ENCODE measurements at places on chromosomes 6 and 20.
A peak's percentile ranks its signal among the peaks of the same experiment; 100 is the strongest.

DNA sequence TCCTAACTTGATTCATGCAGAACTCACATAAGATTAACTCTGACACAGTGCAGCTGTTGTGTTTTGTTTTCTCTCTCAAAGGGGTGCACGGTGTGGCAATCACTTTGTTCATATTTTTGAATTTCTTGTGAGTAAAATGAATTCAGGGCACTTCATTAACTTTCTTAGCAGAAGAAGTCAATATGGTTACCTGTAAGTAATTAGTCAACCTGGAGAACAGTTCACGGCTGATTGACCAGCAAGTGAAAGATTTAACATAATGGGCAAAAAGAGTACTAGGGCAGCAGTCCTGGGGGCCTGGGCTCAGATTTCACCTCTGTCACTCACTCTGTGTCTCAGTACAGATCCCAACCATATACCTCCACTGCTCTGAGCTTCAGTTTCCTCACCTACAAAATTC lies 102.4 kb upstream of the SPTLC3 start:
- no peak for DNase-seq

- DNase-seq: no peak
Measured at GRCh38 chr20:11101696-11102095, 427.9 kb upstream of the JAG1 start.

DNA sequence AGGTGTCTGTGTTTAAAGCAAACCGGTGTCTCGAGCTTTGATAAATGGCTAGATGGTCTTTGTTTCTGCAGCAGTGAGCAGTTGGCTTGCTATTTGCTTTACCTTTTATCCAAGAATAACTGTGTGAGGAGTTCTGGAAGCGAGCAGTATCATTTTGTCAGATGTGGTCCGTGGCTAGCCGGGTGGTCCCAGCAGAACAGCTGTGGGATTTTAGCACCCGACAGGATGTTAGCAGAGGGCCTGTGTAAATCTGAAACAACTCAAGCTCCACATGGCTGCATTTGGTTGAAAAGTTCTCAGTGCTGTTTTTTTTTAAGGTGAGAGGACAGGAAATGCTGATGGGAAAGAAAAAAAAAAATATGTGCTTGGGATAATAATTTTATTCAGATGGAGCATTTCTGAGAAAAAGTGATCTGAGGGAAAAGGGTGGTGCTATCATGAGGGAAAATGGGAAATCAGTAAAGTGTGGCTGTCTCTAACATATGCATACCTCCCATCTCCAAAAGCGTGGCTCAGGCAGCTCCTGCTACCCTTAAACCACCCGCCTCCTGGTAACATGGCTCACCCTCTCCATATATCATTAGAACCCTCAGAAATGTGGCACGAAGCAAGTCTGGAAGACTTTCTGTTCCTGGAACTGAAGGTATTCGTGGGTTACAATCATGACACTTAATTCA lies 215.4 kb downstream of the TSHZ2 start:
- peak; percentile 8 for DNase-seq

- DNase-seq: no peak
Measured at GRCh38 chr20:13442986-13443385, 195.7 kb downstream of the TASP1 start.

DNA sequence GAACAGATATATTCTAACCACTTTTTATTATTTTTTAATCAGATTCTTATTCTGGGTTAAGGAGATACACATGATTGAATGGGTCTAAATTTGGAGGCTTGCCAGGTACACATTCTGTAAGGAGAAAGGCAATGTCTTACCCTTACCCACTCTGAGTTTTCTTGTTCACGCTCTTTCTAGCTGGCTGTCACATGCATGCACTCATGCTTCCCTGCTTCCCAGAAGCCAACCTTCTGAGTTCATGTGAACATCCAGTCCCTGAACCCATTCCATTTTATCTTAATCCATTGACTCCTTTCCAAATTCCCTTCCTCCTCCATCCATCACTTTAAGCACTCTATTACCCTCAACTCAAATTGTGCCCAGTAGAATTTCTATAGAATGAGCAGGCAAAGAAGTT lies 17.5 kb upstream of the MOCS1 start:
- no peak for DNase-seq

DNA sequence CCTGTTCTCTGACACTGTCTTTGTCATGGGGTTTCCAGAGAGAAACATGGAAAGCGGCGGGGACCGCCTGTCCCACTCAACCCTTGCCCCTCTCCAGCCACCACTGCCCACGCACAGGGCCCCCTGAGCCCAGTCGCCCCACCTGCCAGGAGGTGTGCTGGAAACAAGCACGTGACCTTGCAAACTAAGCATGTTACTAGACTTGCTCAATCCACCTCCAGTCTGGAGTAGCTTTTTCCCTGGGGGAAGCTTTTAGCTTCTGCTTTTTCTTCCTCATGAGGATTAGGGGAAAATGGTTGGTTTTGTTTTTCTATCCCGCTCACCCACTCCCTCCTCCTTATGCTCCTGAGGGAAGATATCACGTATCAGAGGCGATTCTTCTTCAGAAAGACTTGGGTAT lies 105.7 kb downstream of the PLEKHG1 start:
- DNase-seq: no peak

DNA sequence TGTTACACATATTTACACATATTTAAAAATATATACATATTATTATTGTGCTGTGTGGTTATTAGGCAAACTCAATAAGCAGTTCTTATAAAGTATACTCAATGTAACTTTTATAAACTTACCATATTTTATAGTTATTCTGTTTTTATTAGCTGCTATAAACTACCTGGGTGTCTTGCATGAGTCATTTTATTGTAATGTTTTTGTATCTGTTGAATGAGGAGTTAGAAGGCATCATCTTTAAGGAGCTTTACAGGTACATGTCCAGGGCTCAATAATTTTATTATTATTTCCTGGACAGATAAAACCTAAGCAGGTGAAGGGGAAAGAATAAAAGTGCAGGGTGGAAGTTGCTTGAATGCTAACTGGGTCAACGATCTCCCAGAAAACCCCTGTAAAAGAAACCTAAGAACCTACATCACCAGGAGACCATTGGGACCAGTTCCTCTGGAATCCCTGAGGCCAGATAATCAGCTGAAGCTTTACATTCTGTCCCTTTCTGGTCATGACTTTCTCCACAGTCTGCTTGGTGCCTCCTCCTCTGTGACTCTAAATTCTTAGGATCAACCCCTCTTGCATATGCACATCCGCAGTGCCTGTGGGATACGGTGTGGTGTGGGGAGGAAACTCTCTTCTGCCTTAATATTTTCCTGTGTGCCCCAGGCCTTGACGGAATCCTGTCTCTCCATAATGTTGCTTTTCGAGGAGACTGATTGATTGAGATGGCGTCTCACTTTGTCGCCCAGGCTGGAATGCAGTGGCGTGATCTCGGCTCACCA lies 38.0 kb downstream of the TRIM38 start:
- no peak for DNase-seq

GRCh38 chr6:111552241-111552744 lies 53.4 kb downstream of the TRAF3IP2 start:
- DNase-seq: no peak

DNA sequence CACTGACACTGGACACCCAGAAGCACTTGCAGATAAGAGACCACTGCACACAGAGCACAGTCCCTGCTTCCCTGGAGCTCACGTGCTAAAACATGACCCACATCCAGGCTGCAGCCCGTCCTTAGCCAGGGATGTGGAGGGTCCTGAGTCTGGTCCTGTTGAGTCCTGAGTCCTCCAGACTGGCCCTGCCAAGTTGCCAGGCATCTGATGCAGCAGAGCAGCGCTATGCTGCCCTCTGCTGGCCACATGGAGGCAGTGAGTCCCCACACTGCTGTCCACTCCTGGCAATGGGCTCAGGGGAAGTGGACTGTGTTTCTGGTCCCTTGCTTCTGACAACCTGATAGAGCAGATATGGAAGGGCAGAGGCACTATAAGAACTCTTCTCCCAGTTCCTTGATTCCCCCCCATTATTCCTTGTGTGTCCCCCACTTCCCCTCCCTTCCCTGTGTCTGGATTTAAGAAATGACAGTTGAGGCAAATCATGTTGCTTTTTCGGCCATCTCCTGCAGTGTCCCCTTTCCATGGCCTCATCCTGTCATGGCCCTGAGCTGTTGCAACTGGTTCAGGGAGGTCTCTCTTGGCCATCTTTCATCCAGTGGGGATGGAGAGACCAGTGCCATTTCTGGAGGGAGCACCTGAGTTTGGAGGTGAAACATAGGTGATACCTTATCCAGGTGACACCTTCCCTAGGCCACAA lies 86.0 kb downstream of the DHX35 start:
- peak; percentile 67 for DNase-seq

GRCh38 chr20:22473293-22473692 lies 111.1 kb downstream of the FOXA2 start:
- DNase-seq: no peak

DNA sequence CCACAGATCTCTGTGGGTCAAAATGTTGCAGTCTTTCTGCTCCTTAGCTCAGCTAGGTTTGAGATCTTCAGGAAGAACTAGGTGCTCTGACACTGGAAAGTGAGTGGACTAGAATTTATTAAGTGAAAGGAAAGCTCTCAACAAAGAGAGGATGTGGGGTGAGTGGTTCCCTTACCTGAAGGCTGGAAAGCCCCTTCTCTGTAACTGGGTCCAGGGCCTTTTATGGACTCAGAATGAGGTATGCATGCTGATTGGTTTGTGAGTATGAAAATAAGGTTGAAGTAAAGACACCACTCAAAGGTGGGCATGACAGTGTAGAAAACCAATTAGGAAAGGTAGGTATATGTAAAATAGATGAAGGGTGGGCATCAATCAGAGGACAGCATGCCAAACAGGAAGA lies 485.5 kb downstream of the CD109 start:
- no peak for DNase-seq

- no peak for DNase-seq
Measured at GRCh38 chr20:59813948-59814839, 119.2 kb downstream of the SYCP2 start.

Data from GM06990 (cell line).